ENCODE measurements at places on chromosomes 7 and 10.

DNA sequence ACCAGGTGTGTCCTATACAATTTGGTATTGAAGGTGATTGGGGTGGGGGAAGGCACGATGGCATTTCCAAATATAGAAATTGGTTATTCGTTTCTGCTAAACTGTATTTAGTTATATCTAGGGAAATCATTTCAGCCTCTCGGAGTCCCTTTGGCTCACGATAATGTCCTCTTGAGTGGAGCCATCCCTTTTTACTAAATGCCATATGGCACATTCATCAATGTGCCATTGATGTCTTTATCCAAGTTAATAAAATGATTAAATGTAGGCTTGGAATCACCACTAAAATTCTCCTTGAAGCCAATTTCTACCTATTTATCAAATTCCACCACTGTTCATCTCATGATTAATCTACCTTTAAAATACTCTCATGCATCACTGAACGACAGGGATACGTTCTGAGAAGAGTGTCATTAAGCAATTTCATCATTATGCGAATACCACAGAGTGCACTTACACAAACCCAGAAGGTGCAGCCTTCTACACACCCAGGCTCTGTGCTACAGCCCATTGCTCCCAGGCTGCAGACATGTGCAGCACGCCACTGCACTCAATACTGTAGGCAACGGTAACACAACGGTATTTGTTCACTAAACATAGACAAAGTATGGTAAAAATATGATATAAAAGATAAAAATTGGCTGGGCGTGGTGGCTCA, 219.2 kb upstream of the C7orf33 start:
- DNase-seq: no peak

GRCh38 chr10:91762878-91763277, 35.3 kb upstream of the TNKS2 start:
- DNase-seq: no peak

GRCh38 chr10:44519361-44519760, 134.5 kb upstream of the CXCL12 start:
- no peak for DNase-seq

GRCh38 chr7:2792856-2793487, 51.1 kb downstream of the GNA12 start:
- DNase-seq: no peak

GRCh38 chr10:11713186-11713743, 28.9 kb upstream of the ECHDC3 start:
- no peak for DNase-seq

Measured in NCI-H774 (cell line).